MCF 10A (cell line): ENCODE measurements at places on chromosomes 13 and 19. TPM values are rescaled to one million over a fixed set of nuclear protein-coding genes. Genes with fewer than 3 reads are reported as not detected.
A peak's percentile ranks its signal among the peaks of the same experiment; 100 is the strongest.

GARIN5A gene
- 1.5 and 2.7 TPM in 2 replicates for total RNA-seq

- no peaks in the 10 kb centered on the region for H3K27me3 ChIP-seq
- H3K27ac ChIP-seq = no peak overlapping the region
- H3K36me3 ChIP-seq = peaks cover 16% of the 10 kb centered on the region
- no peak overlapping the region for H3K4me3 ChIP-seq
These were observed 7.5 kb upstream of the ZNF525 start for GRCh38 chr19:53357821-53358581.

DNA sequence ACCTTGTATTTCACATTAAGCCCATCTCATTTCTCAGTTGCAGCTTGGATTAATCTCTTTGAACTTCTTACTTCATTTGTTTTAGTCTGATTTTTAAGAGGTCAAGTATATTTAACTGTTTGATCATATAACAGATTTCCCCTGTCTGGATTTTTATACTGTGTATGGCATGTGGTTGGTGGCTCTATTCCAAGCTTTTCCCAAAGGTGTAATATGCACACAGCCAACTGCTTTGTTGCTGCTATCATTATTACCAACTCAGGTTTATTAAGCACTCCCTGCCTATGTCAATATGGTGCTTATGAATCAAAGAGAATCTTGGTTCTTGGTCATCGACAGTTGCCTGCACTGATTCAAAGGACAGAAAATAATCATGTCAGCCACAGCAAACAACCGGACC is 92.6 kb downstream of the RAP2A start:
- no peak overlapping the region for H3K27ac ChIP-seq
- H3K4me3 ChIP-seq = no peak overlapping the region
- H3K4me1 ChIP-seq = no peaks in the 10 kb centered on the region
- H3K27me3 ChIP-seq = no peaks in the 10 kb centered on the region
- H3K36me3 ChIP-seq = no peaks in the 10 kb centered on the region

SELENOV gene
- total RNA-seq = not detected in 2 replicates

DNA sequence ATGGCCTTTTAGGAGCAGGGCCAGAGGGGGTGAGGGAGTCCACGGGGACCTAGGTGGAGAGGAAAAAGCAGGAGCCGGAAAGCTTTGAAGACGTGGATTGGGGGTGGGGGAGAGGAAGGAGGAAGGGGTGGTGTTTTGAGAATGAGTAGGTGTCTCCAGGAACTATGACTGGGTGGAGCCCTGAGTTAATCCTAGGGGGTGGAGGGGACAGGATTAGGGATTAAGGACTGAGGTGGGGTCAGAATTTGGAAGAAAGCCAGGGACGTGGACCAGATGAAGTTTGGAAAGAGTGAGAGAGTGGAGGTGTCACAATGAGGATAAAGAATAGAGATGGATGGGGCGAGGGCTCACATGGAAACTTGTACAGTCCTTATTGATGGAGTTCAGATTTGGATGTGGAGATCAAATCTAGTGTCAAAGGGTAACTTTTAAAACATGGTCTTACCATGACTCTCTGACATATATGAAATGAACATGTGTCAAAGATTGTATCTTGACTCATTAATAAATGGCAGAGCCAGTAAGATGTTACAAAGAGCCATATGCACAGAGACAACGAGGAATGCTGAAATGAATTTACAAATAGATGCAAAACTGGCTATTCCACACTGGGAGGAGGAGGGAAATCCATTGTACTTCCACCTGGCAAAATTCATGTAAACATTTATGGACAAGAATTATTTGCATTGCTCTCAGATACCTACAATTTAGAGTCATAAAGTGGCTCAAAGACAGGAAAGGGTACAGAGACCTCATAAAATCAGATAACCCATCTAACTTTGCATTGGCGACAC is 1.7 kb upstream of the KLK13 start:
- H3K36me3 ChIP-seq = no peaks in the 10 kb centered on the region
- no peaks in the 10 kb centered on the region for H3K4me1 ChIP-seq
- DNase-seq = no peak
- no peak overlapping the region for H3K4me3 ChIP-seq
- H3K27ac ChIP-seq = no peak overlapping the region
- H3K27me3 ChIP-seq = no peaks in the 10 kb centered on the region

DNA sequence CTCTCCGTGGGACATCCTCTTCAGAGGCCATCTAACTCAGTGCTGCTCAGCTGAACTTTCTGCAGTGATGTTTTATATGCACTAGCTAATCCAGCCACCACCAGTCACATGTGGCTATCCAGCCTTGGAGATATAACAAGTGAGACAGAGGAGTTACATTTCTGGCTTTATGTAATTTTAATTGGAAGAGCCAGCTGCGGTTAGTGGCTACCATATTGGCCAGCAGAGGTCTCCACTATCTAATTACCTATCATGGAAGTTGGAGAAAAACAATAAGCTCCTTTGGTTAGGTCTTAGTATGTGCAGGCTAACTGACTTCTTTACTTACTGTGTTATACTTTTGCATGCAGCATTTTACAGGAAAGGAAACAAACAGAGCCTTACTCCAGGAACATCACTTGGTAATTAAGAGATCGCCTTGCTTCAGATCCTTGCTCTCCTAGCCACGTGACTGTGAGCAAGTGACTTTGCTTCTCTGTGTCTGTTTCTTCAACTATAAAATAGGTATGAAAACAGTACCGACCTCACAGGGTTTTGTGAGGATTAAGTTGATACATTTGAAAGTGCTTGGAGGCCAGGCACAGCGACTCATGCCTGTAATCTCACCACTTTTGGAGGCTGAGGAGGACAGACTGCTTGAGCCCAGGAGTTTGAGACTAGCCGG is 1.6 kb upstream of the KLK10 start:
- no peaks in the 10 kb centered on the region for H3K36me3 ChIP-seq
- DNase-seq = peak; percentile 35
- H3K4me3 ChIP-seq = no peak overlapping the region
- peaks cover 40% of the 10 kb centered on the region for H3K27me3 ChIP-seq

GRCh38 chr19:48953990-48954594 is 583 bp upstream of the BAX start:
- peak overlapping the region; percentile 83 for H3K27ac ChIP-seq
- H3K27me3 ChIP-seq = no peaks in the 10 kb centered on the region
- DNase-seq = no peak
- peaks cover 37% of the 10 kb centered on the region for H3K36me3 ChIP-seq
- H3K4me3 ChIP-seq = peak overlapping the region; percentile 81

GRCh38 chr13:36872621-36873020 is 47.4 kb downstream of the SMAD9 start:
- no peak overlapping the region for H3K27ac ChIP-seq
- no peak for DNase-seq
- no peak overlapping the region for H3K4me3 ChIP-seq
- H3K36me3 ChIP-seq = no peaks in the 10 kb centered on the region
- H3K27me3 ChIP-seq = no peaks in the 10 kb centered on the region
- H3K4me1 ChIP-seq = peaks cover 7% of the 10 kb centered on the region

DNA sequence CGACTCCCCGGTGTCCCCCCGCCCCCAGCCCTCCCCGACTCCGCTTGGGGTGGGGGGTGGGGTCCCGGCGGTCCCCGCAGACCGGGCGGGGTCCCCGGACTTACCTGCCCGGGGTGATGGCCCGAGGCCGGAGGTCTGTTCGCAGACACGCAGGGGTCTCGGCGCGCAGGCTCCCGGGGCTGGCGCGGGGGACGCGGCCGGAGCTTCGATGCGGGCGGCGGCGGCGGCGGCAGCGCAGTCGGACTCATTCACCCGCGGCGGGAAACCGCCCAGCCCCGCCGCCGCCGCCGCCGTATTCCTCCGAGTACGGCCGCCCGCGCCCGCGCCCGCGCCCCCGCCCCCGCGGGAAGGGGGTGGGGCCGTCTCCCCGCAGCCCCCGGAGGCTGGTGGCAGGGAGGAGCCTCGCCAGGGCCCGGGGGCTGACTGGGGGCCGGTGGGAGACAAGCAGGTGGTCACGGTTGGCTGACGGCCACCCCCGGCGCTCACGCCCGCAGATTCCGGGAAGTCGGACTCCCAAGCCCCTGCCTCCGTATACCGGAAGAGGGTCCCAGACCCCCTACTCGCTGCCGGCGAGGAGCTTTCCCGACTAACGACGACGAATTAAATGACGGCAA is at the start of gene C2CD4C:
Gene C2CD4C (minus strand): TSS at position 246 of the 614 bp plus-strand sequence. CDS start 786 bp downstream, outside the sequence.
- H3K4me3 ChIP-seq = peak within 1 kb of the TSS; percentile 67
- H3K27me3 ChIP-seq = peaks cover 11% of the 10 kb centered on the region
- H3K36me3 ChIP-seq = no peaks in the 10 kb centered on the region
- no peak for DNase-seq

- H3K27me3 ChIP-seq = no peaks in the 10 kb centered on the region
- no peak for DNase-seq
- H3K4me3 ChIP-seq = no peak overlapping the region
- H3K27ac ChIP-seq = peak overlapping the region; percentile 61
- no peaks in the 10 kb centered on the region for H3K36me3 ChIP-seq
These were observed 54.0 kb downstream of the LRCH1 start for GRCh38 chr13:46606970-46607369.

DNA sequence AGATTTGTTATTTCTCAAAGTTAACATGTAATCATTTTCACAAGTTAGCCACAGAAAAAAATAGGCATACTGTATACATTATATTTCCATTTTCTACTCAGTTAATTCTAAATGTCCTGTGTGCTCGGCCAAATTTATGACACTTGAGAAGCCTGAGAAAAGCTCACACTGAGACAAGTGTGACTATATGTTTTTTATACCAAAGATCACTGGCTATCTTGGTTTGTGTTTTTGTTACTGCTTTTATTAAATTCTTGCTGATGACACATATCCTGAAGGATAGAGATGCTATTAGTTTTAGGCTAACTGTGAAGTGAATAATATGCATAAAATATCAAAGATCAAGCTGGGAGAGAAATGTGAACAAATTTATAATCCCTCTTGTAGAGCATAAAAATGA is 49.3 kb upstream of the IL17D start:
- H3K36me3 ChIP-seq = peaks cover 7% of the 10 kb centered on the region
- no peaks in the 10 kb centered on the region for H3K27me3 ChIP-seq
- no peaks in the 10 kb centered on the region for H3K4me1 ChIP-seq
- no peak for DNase-seq
- H3K27ac ChIP-seq = no peak overlapping the region
- no peak overlapping the region for H3K4me3 ChIP-seq

SEMA6B gene
- total RNA-seq = 0.20 and 0.54 TPM in 2 replicates
